Urothelium cell line (cell line): ENCODE measurements at places on chromosomes 12 and 14.

- no peak for DNase-seq
These were observed 723 bp downstream of the SIVA1 start for GRCh38 chr14:104753528-104754212.

GRCh38 chr12:1496162-1496900, 98.0 kb downstream of the FBXL14 start:
- DNase-seq: no peak

DNA sequence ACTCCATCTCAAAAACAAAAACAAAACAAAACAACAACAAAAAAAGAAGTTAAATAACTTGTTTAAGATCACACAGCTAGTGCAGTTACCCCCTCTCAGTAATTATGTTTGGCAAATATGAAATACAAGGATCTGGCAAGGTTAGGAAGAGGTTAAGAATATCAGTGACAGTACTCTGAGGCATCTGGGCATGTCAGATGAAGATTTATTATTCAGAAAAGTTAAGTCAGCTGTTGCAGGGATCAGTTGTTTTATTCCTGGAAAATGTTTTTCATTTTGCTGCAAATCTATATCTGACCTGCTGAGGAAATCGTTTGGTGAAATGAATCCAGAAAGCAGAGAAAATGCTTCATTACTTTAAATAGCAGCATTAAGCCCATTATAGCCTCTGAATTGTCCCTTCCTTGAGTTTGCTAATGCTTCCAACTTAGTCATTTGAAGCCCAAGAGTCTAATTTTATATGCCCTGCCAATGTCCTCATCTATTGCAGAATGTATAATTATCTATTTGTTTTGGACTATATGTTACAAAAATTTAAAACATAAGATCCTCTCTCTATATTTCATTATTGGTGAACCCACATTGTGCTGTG, 8.1 kb downstream of the GPX2 start:
- DNase-seq: no peak

GRCh38 chr14:53848854-53849253, 107.8 kb downstream of the BMP4 start:
- no peak for DNase-seq

- DNase-seq: no peak
These were observed 186.7 kb upstream of the VASH1 start for GRCh38 chr14:76574416-76575095.

- no peak for DNase-seq
These were observed 19.5 kb downstream of the PSMC1 start for GRCh38 chr14:90275820-90276219.

- no peak for DNase-seq
These were observed 349.9 kb downstream of the C12orf50 start for GRCh38 chr12:87679251-87679650.

DNA sequence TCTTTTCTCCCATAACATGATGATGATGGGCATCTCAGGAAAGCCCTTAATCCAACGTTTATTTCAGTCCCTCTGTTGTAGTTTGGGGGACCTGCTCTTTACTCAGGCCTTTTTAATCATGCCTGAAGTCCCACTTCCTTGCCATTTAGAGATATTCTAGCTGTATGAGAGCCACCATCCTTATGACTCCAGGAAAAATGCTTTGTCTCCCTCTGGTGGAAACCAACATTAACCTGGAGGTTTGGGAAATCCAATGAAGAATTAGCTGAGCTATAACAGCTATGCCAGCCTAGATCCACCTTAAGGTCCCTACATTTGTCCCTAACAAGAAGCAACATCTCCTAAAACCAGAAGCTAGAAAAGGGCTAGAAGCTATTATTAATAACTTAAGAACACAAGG, 1399.1 kb downstream of the LRFN5 start:
- DNase-seq: no peak

GRCh38 chr12:93365616-93366405, 11.9 kb upstream of the NUDT4 start:
- DNase-seq: no peak

- peak; percentile 74 for DNase-seq
These were observed 7.7 kb downstream of the ENDOU start for GRCh38 chr12:47717443-47718193.

DNA sequence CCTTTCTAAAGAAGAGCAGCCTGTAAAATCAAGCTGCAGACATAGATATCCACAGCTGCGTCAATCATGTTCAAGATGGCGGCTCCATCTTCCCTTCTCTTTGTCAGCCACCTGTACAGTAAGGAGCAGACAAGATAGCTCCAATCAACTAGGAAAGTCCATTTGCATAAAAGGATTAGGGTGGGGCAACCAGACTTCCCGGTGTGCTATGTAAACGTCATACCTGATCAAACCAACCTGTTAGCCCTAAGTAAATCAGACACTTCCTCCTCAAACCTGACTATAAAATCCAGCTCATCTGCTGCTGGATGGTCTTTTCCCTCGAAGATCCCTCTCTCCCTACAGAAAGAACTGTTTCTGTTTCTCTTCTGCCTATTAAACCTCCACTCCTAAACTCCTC, 60.1 kb downstream of the BCAT1 start:
- DNase-seq: no peak

DNA sequence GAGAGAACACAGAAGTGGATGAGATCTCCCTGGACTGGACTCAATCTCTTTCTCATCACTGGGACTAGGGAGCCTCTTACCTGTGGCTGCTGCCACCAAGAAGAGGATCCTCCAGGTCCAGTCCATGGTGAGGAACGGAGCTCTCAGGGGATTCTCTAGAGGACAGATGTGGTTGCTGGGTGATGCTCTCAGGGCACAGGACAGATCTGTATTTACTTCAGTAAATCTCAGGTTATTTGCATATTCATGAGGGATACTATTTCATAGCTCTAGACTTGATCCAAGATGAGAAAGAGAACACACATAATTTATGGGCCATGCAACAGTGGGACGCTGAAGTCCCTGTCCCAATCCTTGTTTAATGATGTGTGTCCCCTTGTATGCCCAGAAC, 460.5 kb downstream of the TMEM121 start:
- DNase-seq: no peak

GRCh38 chr14:61533513-61534255, 161.6 kb upstream of the HIF1A start:
- no peak for DNase-seq

GRCh38 chr14:20934148-20934762, 21.0 kb upstream of the RNASE2 start:
- peak; percentile 48 for DNase-seq

- DNase-seq: no peak
These were observed 413.6 kb downstream of the GXYLT1 start for GRCh38 chr12:41731061-41731460.

GRCh38 chr12:124045671-124046455, 72.8 kb downstream of the ZNF664 start:
- DNase-seq: no peak

DNA sequence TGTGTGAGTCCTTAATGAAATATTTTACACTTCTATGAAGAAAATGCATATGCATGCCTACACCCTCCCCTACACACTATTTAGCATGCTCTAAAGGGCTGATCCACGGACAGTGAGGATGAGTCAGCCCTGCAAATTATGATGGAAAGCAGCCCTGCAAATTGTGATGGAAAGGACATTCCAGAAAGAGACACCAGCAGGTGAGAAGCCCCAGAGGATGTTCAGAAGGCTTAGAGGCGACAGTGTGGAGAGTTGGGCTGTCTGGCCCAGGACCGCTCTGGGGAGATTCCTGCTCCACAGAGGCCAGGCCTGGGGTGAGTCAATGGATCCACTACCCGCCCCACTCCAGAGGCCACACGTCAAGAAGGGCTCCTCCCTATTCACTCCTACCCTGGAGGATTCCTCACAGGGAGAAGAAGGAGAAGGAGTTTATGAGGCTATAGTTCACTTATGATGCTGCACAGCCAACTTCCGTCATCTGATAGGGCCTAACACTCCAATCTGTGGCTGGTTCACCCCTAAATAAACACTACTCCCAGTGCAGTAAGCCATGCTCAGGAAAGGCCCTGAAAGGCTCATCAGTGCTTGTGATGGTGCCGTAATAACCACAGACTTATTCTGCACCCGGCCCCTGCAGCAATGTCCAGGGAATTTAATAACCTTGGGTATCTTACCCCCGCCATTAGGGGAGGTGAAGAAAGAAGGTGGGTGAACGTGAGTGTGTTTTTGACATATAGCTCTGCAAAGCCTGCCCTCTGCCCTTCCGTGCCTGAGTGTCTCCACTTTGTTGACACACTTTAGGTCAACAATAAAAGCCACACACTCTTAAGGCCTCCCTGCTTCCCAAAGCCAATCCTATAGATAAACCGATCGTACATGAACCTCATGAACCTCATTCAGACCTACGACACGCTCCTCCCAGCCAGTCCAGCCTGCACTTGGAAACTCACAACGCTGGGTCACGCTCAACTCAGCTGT, 46.4 kb downstream of the CLMN start:
- no peak for DNase-seq

DNA sequence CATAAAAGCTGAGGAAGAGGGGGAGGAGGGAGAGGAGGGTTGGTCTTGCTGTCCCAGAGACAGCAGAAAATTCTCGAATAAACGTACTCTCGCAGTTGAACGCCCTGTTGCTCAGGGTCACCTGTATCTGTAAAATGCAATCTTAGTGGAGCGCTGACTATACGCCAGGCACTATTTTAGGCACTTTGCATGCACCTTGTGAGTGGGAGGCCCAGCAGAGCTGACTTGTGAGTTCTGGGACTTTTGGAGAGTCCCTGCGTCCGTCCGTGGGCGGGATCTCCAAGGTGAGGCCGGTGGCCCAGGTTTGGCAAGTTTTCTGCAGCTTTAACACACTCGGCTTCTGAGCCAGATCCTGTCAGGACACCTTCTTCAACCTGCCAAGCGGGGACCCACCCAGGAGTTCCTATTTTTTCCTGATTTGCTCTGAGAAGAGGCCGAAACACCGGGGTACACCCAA, 32.5 kb upstream of the PLEKHG6 start:
- DNase-seq: peak; percentile 32

GRCh38 chr14:72419226-72419775, 474.6 kb downstream of the DPF3 start:
- DNase-seq: no peak

DNA sequence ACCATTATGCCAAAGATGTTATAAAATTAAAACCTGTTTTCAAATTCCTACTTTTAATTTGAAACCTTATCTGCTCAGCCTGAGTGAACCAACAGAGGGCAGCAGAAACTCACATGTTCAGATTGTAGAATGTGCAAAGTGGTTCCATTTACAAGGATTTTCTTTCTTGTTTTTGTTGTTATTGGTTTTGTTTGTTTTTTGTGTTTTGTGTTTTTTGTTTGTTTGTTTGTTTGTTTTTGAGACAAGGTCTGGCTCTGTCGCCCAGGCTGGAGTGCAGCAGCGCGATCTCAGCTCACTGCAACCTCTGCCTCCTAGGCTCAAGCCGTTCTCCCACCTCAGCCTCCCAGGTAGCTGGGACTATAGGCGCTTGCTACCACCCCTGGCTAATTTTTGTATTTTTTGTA, 22.8 kb upstream of the GARIN2 start:
- DNase-seq: peak; percentile 54

- DNase-seq: no peak
These were observed 20.7 kb downstream of the SCARB1 start for GRCh38 chr12:124842800-124843510.

GRCh38 chr14:85856430-85856829, 326.5 kb downstream of the FLRT2 start:
- no peak for DNase-seq

GRCh38 chr14:68939893-68940613, 39.0 kb downstream of the ACTN1 start:
- DNase-seq: peak; percentile 96

DNA sequence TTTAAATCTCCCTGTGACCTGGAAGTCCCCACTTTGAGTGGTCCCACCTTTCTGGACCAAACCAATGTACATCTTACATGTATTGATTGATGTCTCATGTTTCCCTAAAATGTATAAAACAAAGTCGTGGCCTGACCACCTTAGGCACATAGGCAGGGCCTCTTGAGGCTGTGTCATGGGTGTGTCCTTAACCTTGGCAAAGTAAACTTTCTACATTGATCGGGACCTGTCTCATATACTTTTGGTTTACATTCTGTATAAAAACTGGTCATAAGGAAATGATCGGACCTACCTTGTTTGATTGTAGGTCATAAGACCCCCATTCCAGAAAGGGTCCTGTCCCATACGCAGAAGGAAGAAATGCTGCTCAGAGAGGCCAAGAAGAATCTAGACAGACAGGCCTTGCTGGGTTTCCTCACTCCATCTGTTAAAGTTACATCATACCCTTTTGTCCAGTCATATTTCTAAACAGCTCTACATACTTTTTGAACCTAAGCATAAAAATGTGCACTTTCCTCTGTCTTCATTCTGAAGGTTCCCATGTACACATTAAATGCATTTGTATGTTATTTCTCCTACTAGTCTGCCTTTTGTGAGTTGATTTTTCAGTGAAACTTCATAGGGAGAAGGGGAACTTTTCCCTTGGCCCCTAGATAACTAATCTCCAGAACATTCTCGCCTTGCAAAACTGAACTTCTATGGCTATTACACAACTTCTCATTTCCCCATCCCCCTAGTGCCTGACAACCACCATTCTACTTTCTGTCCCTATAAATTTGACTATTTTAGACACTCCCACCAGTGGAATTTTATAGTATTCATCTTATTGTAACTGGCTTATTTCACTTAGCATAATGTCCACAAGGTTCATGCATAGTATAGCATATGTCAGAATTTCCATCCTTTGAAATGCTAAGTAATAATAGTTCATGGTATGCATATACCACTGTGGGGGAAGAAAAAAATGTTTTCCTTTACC, 30.2 kb upstream of the CPM start:
- DNase-seq: no peak

DNA sequence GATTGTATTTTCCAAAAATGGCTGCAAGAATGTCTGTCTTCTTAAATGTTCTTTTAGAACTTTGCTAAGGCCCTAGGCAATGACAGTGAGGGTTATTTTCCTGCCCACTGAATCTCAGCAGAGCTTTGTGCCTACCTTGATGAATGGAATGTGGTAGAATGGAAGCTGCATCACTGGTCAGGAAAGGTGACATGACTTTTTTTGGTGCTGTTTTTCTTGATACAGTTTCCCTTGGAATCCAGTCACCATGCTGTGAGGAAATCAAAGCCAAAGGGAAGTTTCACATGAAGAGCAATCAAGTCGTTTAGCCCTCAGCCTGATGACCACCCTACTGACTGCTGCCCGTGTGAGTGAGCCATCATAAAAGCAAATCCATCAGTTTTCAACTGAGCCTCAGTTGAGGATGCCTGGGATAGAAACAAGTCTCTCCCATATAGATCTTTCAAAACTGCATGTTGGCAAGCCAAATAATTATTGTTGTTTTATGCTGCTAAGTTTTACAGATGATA, 886.0 kb upstream of the FBXO33 start:
- DNase-seq: no peak

GRCh38 chr12:46209914-46210872, 58.6 kb downstream of the SLC38A1 start:
- peak; percentile 47 for DNase-seq

- no peak for DNase-seq
These were observed 93.9 kb downstream of the DICER1 start for GRCh38 chr14:95063391-95063790.

GRCh38 chr12:25424211-25424731, 128.8 kb downstream of the LMNTD1 start:
- DNase-seq: no peak
